ENCODE measurements at places on chromosomes 3 and 15.
A peak's percentile ranks its signal among the peaks of the same experiment; 100 is the strongest.

GRCh38 chr3:127255516-127255915 is 32.3 kb downstream of the PRR20G start:
- no peak for DNase-seq

DNA sequence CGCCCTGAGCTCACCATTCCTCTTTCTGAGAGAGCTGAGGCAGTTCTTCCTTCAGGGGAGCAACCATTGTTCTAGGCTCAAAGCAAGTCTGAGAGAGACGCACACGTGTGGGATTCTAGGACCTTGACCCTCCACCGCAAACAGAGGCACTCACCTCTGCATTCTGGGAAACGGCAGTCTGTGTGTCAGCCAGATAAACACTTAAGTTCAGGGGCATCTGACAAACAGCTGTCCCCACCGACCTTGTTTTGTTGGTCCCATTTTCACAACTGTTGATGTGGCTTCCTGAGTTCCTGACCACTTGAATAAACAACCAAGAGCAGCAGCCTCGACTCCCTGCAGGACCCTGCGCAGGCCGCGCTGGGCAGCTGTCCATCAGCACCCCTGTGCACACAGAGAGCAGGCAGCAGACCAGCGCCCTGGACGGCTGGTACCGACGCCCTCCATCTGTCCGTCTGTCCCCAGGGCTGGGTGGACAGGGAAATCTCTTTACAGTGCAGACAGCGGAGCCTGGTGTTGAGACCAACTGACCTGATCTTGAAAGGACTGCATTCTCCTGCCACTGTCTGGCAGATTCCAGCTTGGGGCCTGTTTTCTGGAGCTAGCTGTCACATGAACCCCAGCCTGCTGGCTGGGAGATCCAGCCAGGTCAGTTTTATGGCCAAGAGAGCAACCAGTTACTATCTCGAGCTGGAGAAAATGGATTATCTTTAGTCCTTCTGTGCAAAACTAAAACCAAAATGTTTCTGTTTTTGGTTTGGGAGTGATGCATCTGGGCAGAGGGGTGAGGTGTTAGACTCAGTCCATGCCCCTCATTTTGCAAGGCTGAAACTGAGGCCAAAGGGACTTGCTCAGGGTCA is 64.2 kb downstream of the FAM43A start:
- no peak for DNase-seq

GRCh38 chr3:184582646-184583577 is 21.3 kb downstream of the EPHB3 start:
- DNase-seq: no peak

GRCh38 chr3:80213086-80213485 is 445.3 kb upstream of the ROBO1 start:
- no peak for DNase-seq

GRCh38 chr3:111278959-111279358 is 207.3 kb downstream of the NECTIN3 start:
- no peak for DNase-seq

DNA sequence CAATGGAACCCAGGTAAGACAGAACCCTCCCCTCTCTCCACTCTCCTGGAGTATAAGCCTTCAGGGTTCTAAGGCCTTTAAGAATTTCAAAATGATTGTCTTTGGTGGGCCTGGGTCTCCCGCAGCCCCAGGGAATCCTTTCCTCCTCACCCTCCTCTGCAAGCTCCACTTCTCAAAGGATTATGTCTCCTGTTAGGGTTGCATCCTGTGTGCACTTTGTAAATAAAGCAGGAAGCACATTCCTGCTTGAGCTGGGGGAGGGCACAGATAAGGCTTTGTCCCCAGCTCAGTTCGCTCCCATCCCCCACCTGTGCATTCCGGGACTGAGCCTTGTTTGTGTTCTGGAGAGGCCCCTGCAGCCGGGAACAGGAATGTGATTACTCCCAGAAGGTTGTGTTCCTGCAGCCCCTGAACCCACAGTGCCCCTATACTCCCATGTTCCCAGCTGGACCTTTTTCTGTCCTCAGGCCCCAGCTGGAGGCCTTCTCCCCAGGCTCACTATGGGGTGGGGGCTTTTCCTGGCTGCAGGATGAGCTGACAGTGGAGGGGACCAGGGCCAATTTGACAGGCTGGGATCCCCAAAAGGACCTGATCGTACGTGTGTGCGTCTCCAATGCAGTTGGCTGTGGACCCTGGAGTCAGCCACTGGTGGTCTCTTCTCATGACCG is 9.5 kb downstream of the TYRO3 start:
- no peak for DNase-seq

- DNase-seq: no peak
These were observed 58.1 kb downstream of the COL8A1 start for GRCh38 chr3:99696497-99696896.

GRCh38 chr3:154598166-154598565 is 168.2 kb upstream of the GPR149 start:
- no peak for DNase-seq

DNA sequence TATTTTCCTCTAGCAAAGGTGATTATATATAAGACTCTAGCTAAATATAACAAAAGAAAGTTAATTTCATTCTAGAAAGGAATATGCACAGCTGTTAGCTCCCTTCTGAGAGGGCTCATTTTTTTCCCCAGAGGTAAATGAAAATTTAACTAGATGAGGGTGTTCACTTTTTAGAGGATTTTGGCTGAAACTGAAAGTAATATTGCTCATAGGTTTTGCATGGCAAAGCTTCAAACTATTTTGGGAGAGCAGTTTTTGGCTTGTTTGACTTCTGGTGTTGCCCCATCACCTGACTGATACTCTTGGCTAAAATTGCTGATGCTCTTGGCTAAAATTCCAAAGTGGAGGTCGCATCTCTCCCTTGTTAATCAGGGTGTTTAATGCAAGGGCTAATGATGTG is 311.9 kb downstream of the EDEM1 start:
- DNase-seq: no peak

- no peak for DNase-seq
These were observed 23.5 kb downstream of the KIF9 start for GRCh38 chr3:47259114-47259513.

DNA sequence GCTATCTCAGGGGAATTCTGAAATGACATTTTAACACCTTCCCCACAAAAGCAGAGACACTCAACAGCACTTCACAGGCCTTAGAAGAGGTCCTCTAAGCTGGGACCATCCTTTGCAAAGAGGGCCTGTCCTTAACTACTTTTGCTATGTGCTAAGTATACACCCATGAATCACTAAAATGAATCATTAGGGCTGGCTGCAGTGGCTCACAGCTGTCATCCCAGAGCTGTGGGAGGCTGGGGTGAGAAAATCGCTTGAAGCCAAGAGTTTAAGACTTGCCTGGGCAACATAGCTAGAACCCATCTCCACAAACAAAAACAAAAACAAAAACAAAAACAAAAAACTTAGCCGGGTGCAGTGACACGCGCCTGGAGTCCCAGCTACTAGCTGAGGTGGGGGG is 53.9 kb upstream of the MELTF start:
- DNase-seq: peak; percentile 80

DNA sequence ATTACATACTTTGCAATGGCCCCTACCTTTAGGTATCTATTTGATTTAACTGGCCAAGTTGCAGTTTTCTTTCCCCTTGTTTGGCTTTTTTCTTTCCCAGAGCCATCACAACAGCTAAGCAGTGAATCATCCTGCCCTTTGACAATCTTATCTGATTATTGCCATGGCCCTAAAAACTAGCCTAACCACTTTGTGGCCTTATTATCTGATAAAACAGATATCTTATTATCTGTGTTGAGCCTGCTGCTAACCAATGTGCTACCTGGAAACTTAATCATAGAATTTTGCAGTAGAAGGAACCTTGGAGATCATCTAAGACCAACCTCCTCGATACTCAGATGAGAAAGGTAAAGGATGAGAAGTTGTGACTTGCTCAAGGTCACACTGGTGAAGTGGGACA is 37.1 kb downstream of the EIF4E3 start:
- DNase-seq: no peak

- no peak for DNase-seq
These were observed 134.3 kb upstream of the IQSEC1 start for GRCh38 chr3:13207578-13207922.

DNA sequence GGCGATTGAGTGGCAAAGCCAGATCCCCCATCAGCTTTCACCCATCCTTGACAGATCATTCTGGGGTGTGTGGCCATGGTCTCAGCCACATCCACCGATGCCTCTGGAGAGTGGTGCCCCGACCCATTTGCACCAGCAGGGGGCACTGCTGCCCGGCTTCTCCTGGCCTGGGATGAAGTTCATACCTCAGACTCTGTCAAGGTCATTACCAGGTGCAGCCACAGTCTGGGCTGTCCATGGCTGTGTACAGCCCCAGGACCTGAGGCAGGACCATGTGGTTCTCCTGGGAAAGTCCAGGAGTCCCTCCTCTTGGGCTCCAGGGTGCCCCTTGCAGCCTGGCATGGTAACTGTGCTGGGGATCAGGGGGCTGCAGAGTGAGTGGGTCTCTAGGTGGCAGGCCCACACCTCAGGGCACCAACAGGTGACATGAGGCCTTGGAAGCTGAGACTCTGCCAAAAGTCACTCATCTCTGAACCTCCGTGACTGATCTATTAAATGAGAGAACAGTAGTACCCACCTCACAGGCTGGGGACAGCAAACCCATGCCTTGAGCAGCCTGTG is 67.2 kb downstream of the CACNA2D2 start:
- DNase-seq: peak; percentile 81

DNA sequence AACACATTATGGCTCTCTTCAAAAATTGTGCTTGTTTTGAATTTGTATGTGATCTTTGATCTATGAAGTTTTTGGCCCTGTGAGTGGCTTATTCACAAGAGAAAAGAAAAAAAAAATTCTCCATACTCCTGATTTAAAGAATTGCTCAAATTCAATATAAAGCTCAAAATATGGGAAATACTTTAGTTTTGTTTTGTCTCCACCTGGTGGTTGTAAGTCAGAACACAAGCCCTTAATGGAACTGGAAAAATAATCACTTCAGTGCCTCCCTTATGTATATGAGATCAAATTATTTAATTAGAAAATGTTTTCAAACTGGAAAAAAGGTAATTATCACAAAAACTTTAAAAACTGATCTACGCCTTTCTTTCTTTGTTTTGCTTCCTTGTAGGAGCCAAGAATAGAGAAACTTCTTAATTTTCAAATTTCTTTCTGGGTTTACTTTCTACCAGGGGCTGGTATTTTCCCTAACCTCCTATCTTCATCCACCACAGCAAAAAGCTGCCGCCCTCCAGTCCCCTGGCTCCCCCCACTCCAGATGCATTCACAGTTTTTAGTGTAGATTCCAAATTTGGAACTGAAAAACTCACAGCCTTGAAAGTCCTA is 50.6 kb downstream of the SERP1 start:
- peak; percentile 78 for DNase-seq

DNA sequence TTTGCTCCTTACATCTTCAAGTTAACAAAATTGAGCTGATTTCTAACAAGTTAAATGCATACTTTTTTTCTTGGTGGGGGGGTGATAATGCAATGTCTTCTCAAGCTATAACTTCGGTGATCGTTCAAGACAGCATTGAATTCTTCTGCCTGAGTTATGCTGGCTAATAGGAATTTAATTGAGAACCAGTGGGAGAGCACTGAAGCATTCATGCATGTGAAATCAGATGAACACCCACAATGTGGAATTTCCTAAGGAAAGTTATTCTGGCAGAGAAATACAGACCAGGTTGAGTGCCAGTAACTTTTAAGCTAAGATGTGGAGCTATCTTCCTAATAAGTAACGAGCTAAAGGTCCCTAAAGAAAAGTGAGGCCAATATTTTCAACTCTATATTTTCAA is 3.0 kb downstream of the SPATA16 start:
- DNase-seq: no peak

- peak; percentile 52 for DNase-seq
These were observed 14.1 kb upstream of the TOPAZ1 start for GRCh38 chr3:44227632-44228031.

DNA sequence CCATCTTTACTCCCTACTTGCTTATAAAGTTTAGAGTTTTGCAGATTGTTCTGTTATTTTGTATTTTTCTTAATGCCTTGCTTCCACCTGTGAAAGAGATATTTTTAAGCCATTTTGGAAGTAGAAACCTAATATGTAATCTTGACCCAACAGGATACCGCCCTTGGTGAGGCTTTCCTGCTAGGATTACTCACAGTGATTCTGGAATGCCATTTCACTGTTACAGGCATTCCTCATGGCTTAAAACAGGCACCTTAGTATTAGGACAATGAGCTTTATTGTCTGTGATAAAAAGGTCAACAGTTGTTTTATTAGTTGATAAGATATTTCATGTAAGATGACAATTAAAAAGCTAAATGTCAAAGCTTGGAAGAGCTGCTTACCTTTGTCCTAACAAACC is 58.2 kb downstream of the PHLDB2 start:
- DNase-seq: no peak

GRCh38 chr15:62187425-62187824 is 22.3 kb upstream of the C2CD4B start:
- no peak for DNase-seq

DNA sequence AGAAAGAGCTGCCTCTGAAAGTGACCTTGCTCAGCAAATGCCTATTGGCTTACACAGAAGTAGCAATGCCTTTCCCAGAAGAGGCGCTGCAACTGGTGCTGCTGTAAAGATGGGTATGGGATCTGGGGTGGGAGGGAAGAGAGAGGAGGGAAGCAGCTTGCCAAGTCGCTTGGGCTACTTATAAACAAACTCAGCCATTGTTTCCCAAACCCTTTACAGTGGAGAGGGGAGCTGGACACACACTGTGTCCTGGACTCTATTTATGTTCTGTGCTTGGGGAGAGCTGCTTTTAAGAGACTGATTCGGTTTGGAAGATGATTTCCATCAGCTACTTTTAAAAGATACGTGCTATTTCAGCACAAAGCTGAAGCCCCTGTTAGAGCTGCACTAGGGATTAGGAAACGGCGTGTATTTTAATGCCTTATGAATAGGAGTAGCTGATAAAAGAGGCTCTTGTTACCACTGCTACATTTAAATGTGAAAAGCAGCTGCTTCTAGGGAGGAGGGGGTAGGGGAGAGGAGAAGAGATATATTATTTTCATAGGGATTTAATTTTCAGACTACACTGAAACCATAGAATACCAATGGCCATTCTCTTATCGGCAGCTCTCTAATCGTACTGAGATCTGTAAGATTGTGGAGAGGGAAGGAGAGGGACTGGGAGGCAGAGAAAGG is 440.6 kb downstream of the MCTP2 start:
- no peak for DNase-seq

DNA sequence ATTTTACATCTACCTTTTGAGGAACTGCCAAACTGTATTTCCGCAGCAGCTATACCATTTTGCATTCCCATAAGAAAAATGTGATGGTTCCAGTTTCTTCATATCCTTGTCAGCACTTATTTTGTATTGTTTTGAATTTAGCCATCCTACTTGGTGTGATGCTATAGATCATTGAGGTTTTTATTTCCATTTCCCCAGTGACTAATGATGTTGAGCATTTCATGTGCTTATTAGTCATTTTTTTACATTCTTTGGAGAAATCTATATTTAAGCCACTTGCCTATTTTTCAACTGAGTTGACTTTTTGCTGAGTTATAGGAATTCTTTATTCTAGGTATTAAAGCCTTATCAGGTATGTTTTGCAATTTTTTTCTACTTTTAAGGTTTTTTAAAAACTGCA is 347.6 kb upstream of the RARB start:
- no peak for DNase-seq

- DNase-seq: peak; percentile 63
These were observed 4.5 kb upstream of the GATA2 start for GRCh38 chr3:128497305-128498126.

Measured in suppressor macrophage treated with lipopolysaccharide for 1 hour (primary cell).